Peyer's patch (tissue), 4 donors: ENCODE measurements at places on chromosomes 1 and 21. TPM values are rescaled to one million over a fixed set of nuclear protein-coding genes. Genes with fewer than 3 reads are reported as not detected.

The DNAI4 gene
- total RNA-seq, result 12.4 TPM

The OR2T6 gene
- total RNA-seq, result not detected

The NUF2 gene
- total RNA-seq, result 6.4 TPM

The LORICRIN gene
- not detected for total RNA-seq

DNA sequence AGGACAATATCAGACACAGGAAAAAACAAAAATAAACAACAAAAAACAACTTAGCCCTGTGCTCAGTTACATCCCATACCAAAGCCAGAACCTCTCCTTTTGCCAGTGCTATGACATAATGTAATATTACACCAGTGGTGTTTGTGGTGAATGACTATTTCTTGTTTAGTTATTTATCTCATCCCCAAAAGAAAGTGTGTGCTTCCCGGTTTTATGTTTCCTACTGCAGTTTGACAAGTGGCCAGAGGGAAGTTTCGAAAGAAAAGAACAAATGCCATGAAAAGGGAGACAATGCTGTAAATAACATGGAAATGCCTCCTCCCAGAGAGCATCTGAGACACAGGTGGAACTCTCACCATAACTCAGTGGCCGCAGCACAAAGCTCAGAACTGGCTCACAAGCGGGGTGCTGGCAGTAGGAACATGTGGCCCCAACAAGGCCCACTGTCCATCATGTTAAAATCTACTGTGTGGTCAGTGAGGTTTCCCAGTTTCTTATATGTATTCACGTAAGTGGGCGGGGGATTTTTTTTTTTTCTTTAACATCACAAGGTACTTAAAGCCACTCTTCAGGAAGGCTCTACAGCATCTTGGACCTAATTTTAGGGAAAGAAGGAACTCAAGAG is 158.2 kb downstream of the BARHL2 start:
- H3K4me3 ChIP-seq, result no peak overlapping the region
- no peaks in the 10 kb centered on the region for H3K4me1 ChIP-seq
- DNase-seq, result no peak
- no peaks in the 10 kb centered on the region for H3K27me3 ChIP-seq
- H3K36me3 ChIP-seq, result no peaks in the 10 kb centered on the region
- H3K27ac ChIP-seq, result no peak overlapping the region

DNA sequence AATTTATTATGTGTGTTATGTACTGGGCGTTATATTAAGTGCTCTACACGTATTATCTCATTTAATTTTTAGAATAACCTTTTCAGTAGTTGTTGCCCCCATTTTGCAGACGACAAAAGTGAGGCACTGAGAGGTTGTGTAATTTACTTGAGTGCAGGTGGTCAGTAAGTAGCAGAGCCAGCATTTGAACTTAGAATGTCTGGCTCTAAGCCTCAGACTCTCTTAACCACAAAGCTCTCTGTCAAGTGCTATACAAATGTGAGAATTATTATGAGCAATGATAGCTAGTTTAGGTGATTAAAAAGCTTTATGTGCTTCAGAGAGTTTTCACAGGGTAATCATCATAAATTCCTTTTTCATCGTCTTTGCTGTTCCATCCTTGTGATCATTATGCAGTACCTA is 96.3 kb upstream of the UBE2U start:
- no peaks in the 10 kb centered on the region for H3K4me1 ChIP-seq
